ENCODE measurements at places on chromosomes 3 and 15. TPM values are rescaled to one million over a fixed set of nuclear protein-coding genes. Genes with fewer than 3 reads are reported as not detected.

PARL gene
- total RNA-seq = 39.0 TPM

GLDN gene
- total RNA-seq = not detected

RUBCN gene
- total RNA-seq = 8.7 TPM

COPG1 gene
- 276 TPM for total RNA-seq

PLA2G4E gene
- total RNA-seq = not detected

SCG3 gene
- total RNA-seq = not detected

MED12L gene
- total RNA-seq = 1.8 TPM

RTP1 gene
- total RNA-seq = not detected

CCR3 gene
- not detected for total RNA-seq

GP9 gene
- total RNA-seq = not detected

RNF111 gene
- 13.8 TPM for total RNA-seq

CACNA1D gene
- total RNA-seq = not detected

TUSC7 gene
- total RNA-seq = not detected

SEMA3G gene
- total RNA-seq = under 0.01 TPM

ROBO2 gene
- 0.32 TPM for total RNA-seq

ZPLD1 gene
- total RNA-seq = not detected

NR2C2 gene
- total RNA-seq = 17.7 TPM

NANOGP8 gene
- not detected for total RNA-seq

KCNMB2 gene
- not detected for total RNA-seq

ITIH3 gene
- total RNA-seq = 0.65 TPM

DLL4 gene
- 0.54 TPM for total RNA-seq

RASGRP1 gene
- 1.8 TPM for total RNA-seq

GOLGA8M gene
- total RNA-seq = not detected

MAP6D1 gene
- under 0.01 TPM for total RNA-seq

TTC23 gene
- total RNA-seq = 8.9 TPM

LRRC3B gene
- not detected for total RNA-seq

GRAMD1C gene
- total RNA-seq = 2.6 TPM

ROPN1 gene
- not detected for total RNA-seq

OR5H1 gene
- not detected for total RNA-seq

CTXND1 gene
- total RNA-seq = not detected

CCDC39 gene
- not detected for total RNA-seq

OR5K2 gene
- total RNA-seq = not detected

DCBLD2 gene
- total RNA-seq = 123 TPM

ARNT2 gene
- 6.1 TPM for total RNA-seq

HHATL gene
- not detected for total RNA-seq

EXOG gene
- total RNA-seq = 3.7 TPM

SCAANT1 gene
- total RNA-seq = not detected

TMEM108 gene
- total RNA-seq = 0.81 TPM

SCN5A gene
- 0.16 TPM for total RNA-seq

MAN2A2 gene
- total RNA-seq = 8.1 TPM

LOXL1 gene
- 177 TPM for total RNA-seq

CMTM8 gene
- 1.8 TPM for total RNA-seq

CHRNA7 gene
- total RNA-seq = 0.54 TPM

Measured in cardiac atrium fibroblast (primary cell).